T-cell (primary cell): ENCODE measurements at places on chromosomes 1 and 21.

DNA sequence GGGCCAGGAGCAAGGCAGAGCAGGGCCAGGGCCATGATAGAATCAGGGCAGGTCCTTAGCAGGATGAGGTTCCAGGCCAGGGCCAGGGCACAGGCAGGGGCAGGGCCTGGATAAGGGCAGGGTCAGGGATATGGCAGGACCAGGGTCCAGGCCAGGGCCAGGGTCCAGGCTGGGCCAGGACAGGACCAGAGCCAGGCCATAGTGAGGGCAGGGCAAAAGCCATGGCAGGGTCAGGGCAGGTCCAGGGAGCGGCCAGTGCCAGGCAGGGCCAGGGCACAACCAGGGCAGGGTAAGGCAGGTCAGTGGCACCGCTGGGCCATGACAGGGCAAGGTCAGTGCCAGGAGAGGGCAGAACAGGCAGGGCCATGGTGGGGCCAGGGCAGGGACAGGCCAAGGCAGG is 152.2 kb downstream of the LIPI start:
- no peaks in the 10 kb centered on the region for H3K27me3 ChIP-seq
- H3K27ac ChIP-seq = no peak overlapping the region
- no peaks in the 10 kb centered on the region for H3K36me3 ChIP-seq
- H3K4me3 ChIP-seq = no peak overlapping the region

GRCh38 chr1:12276225-12276624 is 46.4 kb downstream of the VPS13D start:
- peaks cover 79% of the 10 kb centered on the region for H3K36me3 ChIP-seq
- no peak overlapping the region for H3K27ac ChIP-seq
- H3K4me3 ChIP-seq = no peak overlapping the region

GRCh38 chr1:67084765-67085318 is 30.9 kb upstream of the SLC35D1 start:
- no peak for DNase-seq
- no peak overlapping the region for H3K27ac ChIP-seq
- H3K27me3 ChIP-seq = no peaks in the 10 kb centered on the region
- no peaks in the 10 kb centered on the region for H3K36me3 ChIP-seq
- no peak overlapping the region for H3K4me3 ChIP-seq

DNA sequence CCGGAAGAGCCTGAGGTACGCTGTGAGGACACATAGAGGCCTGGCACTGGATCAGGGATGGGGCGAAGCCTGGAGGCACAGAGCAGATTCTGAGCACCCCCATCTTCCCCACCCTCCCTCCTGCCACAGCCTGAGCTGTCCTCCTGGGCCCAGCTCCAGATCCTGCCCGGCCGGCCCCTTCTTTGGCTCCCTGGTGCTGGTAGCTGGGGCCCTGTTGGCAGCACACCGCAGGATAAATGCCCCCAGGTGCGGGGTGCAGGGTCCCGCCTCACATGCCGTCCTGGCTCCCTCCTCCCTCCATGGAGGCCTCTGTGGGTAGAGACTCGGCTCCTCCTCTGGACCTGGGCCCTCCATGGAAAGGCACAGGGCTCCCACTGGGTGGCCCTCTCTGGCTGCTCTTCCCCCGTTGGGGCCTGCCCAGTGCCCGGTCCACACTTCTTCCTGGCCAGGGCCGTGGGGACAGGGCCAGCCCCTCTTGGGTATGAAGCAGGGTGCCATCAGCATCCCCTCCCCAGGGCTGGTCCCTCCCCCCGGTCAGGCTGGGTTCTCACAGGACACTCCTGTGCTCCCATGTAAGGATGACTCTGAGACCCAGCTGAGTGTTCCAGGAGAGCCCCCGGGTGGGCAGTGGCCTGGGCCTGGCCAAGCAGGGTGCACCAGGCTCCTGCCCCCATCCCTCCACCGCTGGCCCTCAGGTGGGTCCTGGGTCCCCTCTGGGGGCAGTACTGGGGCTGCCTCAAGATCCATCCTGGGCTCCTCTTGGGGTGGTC is 1.1 kb upstream of the OBSCN start:
- no peak overlapping the region for H3K27ac ChIP-seq
- H3K4me3 ChIP-seq = no peak overlapping the region
- peaks cover 47% of the 10 kb centered on the region for H3K27me3 ChIP-seq
- peaks cover 3% of the 10 kb centered on the region for H3K36me3 ChIP-seq
- H3K4me1 ChIP-seq = no peaks in the 10 kb centered on the region

- H3K27ac ChIP-seq = no peak overlapping the region
- no peak overlapping the region for H3K4me3 ChIP-seq
- H3K4me1 ChIP-seq = no peaks in the 10 kb centered on the region
- no peaks in the 10 kb centered on the region for H3K27me3 ChIP-seq
- peaks cover 60% of the 10 kb centered on the region for H3K36me3 ChIP-seq
Observed at GRCh38 chr1:153768316-153769181, 6.7 kb upstream of the SLC27A3 start.

- H3K27ac ChIP-seq = no peak overlapping the region
- H3K4me1 ChIP-seq = no peaks in the 10 kb centered on the region
- no peaks in the 10 kb centered on the region for H3K27me3 ChIP-seq
- H3K36me3 ChIP-seq = no peaks in the 10 kb centered on the region
Observed at GRCh38 chr1:184632415-184633175, 122.1 kb downstream of the EDEM3 start.
